ENCODE measurements at places on chromosomes 2 and 18.

DNA sequence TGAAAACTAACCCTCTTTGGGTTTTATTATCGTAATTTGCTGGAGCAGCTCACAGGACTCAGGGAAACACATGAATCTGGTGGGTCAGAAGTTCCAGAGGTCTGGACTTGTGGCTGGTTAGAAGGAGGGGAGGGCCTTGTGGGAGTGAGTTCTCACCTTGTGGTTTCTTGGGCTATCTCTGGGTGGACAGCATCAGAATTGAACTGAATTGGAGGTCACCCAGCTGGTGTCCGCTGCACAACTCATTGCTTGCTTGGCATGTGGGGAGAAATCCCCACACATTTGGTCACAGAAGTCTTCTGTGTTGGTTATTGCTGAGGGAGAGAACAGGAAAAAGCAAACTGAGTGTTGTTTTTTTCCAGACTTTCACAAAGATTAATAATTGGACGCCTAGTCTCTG lies 27.5 kb downstream of the ZNF892 start:
- DNase-seq: no peak

DNA sequence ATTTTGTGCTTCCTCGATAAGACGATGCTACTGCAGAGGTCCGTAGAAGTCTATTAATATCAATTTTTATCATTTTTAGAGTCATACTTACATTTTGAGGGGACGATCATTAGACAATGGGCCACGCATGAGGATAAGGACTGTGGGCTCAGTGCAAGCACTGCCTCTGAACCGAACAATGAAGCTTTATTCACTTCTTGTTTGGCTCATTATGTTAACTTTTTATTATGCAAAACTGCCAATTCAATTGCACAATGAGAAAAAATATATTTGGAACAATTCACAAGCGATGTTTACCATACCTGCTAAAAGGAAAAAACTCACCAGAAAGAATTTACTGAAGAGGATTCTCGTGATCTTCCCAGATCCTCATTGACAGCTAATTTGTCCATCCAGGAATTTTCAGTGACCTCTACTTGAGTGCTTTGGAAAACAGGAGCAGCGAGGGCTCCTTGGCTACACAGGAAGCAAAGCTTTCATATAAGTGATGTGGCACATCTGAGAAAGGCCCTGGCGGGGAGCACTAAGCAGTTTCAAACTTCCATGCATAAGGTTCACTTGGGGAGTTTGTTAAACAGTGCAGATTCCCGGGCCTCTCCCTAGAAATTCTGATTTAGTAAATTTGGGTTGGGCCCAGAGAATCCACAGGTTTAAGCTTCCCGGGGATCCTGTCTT lies 13.3 kb upstream of the CAPN13 start:
- DNase-seq: no peak

DNA sequence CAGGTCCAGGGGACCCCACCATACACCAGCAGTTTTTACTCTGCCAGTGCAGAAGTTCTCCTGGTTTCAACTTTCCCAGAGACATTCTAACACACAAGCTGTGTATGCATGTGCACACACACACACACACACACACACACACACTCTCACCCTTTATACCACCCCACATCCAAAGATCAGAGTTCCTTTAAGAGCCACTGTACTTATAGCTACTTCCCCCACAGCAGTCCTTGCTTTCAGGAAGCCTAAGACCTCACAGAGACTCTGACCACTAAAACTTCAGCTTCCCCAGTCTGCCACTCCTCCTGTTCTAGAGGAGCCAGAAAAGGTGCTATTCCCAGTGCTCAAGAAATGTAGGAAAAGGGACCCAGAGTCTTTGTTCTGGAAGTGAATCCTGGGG lies 107.8 kb downstream of the ZNF521 start:
- DNase-seq: no peak

- no peak for DNase-seq
Measured at GRCh38 chr2:240960309-240960970, 38.0 kb upstream of the SNED1 start.

DNA sequence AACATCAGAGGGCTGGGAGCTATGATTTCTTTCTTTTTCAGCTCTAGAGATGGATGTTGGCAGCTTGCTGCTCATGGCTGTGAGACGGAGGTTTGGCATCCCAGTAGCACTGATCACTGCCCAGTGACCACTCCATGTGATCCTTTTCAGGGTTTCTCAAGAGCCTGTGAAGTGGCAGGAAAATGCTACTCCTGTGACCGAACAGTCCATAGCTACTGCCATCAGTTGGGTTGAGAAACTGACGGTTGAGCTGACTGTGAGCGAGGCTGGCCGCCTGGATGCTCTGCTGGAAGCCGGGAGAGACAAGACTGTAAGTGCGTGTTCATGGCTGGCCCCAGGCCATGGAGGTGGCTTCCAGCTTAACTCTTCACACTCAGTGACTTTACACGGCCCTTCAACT lies 34.2 kb downstream of the VWA3B start:
- DNase-seq: no peak

GRCh38 chr2:128395640-128396499 lies 77.2 kb upstream of the HS6ST1 start:
- no peak for DNase-seq

DNA sequence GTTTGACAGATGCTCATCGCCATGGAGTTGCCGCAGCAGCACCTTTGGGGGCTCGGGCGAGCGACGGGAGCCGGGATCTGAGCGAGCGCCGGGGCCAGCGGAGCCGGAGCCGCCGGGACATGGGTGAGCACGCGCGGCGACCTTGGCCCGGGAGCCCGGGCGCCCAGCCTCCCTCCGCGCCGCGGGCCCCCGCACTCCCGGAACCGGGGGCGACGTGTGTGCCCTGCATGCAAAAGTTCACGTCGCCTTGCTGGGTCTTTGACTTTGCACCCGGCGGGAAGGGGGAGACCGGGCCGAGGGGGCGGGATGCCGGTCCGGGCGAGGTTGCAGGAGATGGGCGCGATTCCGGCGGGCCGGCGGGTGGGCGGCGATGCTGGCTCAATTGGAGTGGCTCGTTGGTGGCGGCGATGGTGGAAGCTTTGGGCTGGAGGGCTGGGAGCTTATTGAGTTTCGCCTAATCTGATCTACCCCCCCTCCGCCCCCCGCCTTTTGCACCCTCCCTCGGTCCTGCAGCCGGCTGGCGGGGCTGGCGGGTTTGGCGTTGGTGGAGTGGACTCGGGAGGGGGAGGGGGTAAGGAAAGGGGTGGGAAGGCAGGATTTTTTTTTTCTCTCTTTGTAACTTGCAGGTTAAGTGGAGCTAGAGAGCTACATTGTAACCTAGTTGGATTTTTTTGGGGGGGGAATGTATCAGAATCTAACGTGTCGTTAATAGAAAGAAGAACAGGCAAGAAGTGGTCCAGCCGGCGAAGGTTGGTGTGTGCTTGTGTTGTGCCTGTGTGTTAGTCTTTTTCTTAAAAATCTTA lies at the start of gene SETBP1:
Gene SETBP1, plus strand, starts transcription at position 616 of the 803 bp plus-strand sequence. CDS start 20,459 bp downstream, outside the sequence.
- DNase-seq: peak; percentile 6

GRCh38 chr2:209044307-209044706 lies 379.5 kb upstream of the MAP2 start:
- DNase-seq: no peak

- no peak for DNase-seq
Measured at GRCh38 chr2:239937866-239938640, 87.1 kb downstream of the NDUFA10 start.

Data from activated CD4-positive, alpha-beta T cell treated with anti-CD3 and anti-CD28 coated beads, Interleukin-2, amount 50 U/mL, for 16 hours (primary cell).